T follicular helper cell (primary cell): ENCODE measurements at places on chromosomes 7 and 10.

- no peak for DNase-seq
Observed at GRCh38 chr10:62618576-62619412, 185.7 kb upstream of the ADO start.

DNA sequence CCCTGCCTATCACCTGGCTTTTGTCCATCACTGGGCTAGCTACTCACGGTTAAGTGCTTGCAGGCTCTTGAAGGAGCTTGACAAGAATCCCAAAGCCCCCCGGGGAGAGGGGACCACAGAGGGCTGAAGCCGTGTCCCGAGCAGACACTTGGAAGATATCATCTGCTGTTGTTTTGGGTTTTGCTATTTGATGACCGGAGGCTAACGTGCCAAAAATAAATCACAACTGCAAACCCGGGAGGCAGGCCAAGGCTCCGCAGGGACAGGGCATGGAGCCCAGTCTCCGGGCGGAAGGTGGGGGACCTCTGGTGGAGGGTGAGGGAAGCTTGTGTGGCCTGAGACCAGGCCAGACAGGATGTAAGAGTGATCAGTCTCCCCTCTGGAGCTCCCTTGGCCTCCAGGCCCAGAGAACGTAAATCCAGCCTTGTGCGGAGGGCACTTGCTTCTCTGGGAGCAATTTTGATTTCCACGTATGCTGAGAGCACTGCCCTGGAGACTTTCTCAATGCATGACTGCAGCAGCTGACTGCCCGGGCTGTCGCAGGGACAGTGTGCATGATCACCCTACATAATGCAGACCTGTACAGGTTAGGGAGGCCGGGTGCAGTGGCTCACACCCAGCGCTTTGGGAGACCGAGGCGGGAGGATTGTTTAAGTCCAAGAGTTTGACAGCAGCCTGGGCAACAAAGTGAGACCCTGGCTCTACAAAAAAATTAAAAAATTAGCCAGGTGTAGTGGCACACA is at the start of gene PHKG1:
Gene PHKG1, minus strand, starts transcription at position 164 of the 743 bp plus-strand sequence. CDS start 4,011 bp downstream, outside the sequence.
- DNase-seq, result no peak

DNA sequence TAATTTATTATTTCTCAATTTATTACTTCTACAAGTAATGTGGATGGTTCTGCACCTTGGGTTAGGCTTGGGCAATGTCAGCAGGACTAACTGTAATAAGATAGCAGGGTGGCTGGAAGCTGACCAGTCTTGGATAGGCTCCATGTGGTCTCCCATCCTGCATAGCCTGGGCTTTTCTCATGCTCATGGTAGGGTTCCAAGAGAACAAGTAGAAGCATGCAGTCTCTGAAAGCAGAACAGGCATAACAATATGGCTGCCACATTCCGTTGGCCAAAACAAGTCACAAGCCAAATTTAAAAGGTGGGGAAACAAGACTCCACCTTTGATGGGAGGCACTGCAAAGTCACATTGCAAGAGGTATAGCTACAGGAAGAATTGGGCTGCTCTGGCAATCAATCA is 98.6 kb upstream of the MDFIC start:
- no peak for DNase-seq

DNA sequence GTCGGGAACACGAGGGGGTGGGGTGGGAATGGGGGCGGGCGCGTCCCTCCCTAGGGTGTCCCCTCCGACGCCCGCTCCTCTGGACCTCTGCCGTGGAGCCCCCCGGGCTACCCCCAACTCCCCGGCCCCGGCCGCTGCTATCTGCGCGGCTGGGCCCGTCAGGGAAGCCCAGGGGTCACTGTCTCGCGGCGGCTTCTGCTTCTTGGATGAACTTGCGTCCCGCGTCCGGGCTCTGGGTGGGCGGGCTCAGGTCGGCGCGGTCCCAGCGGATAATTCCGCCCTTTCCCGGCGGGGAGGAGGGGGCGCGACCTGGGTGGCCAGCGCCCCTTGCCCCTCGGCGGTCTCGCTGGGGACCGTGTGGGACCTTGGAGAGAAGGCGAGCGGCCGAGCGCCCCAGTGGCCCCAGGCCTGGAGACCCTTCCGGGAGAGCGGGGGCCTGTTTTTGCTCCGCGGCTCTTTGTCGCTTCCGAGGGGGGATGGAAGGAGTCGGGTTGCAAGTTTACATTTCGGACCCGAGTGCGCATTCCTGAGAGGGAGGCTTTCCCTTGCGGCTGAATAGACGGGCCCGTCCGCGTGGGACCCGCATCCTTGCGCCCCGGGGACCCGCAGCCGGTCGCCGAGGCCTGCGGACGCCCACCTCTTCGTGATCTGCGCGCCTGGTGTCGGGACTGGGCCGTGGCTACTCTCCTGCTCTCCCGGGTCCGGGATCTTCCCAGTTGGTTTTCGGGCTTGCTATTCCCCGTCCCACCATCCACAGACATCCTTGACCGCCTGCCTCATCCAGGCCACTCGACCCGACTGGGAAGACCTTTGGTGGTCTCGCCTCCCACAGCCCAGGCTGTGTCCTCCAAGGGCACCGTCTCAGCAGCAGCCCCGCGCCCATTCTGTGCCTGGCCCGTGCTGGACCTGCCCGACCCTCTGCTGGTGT is 812 bp downstream of the DOCK1 start:
- no peak for DNase-seq

DNA sequence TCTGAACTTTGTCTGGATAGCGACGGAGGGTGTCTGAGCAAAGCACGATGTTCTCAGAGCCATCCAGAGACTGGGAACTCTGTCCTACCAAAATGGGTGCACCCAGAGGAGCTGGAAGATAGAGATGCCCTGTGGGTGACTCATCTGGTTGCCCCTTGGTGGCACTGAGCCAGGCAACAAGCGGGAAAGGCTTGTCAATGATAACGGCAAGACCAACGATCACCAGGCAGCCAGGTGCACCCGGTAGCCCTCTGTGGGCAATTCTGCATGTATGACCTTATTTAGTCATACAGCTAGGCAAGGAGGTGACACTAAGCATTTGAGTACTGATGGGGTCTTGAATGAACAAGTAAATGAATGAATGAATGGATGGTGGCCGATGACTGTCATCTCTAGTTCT is 2.8 kb upstream of the ELN start:
- no peak for DNase-seq

DNA sequence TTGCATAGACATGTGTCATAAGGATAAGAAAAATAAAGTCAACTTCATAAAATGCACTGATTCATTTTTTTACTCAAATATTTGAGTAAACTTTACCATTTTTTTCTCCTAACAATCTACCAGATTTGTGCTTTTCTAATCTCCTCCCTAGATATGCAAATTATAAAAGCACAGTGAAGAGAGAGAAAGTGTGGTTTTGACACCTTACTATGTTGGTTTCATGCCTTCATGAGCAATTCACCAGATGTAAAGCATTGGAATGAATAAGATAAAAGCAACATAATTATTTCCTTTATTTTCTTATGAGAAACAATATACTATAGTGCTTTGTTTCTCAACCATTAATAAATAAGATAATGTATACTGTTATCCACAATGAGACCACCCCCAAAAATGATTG is 432.5 kb upstream of the PCDH15 start:
- DNase-seq, result no peak

DNA sequence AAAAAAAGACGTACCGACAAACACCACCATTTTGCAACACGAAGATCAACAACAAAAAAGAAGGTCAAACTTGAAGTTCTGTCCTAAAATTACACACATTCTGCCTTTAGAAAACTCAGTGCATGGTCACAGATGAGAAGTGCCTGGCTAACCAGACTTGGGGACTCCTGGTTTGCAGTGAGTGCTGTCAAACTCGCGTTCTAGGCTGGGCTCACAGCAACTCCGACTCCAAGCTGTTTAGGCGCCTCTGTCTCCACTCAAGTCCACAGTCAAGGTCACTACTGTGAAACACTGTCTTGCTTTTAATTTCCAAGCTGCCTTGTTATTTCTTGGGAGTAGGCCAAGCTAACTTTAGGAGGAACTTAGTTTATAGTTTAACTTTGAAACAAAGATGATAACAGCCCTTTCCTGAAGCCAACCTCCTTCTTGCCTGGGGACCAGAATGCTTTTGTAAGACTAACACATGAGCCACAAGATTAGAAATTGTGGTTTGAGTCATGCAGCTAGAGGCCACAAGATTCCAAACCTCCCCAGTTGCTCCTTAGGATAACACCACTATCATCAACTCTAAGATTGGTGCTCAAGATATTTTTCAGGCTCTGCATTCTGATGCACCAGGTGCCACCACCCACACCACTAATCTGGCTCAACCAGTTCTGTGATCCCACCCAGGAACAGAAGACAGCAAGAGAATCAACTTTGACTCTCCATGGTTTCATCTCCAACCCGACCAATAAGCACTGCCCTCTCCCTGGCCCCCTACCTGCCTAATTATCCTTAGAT is 1.1 kb upstream of the DNAAF5 start:
- DNase-seq, result no peak

DNA sequence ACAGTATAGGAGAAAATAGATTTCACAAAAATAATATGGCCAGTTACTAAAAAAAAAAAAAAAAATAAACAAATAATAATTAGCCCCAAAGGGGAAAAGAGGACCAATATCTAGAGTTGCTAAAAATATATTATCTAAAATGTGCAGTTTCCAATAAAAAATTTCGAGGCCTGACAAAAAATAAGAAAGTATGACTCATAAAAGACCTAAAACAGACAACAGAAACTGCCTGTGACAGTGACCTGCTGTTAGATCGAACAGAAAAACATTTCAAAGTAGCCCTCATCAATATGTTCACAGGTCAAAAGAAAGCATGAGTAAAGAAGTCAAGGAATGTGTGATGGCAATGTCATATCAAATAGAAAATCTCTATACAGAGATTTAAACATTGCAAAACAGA is 11.8 kb upstream of the TSPAN12 start:
- DNase-seq, result no peak

GRCh38 chr10:32621969-32622368 is 176.0 kb downstream of the CCDC7 start:
- DNase-seq, result no peak

- no peak for DNase-seq
Observed at GRCh38 chr10:5601826-5602495, 64.4 kb downstream of the ASB13 start.

- no peak for DNase-seq
Observed at GRCh38 chr10:30151581-30152389, 92.4 kb upstream of the JCAD start.

DNA sequence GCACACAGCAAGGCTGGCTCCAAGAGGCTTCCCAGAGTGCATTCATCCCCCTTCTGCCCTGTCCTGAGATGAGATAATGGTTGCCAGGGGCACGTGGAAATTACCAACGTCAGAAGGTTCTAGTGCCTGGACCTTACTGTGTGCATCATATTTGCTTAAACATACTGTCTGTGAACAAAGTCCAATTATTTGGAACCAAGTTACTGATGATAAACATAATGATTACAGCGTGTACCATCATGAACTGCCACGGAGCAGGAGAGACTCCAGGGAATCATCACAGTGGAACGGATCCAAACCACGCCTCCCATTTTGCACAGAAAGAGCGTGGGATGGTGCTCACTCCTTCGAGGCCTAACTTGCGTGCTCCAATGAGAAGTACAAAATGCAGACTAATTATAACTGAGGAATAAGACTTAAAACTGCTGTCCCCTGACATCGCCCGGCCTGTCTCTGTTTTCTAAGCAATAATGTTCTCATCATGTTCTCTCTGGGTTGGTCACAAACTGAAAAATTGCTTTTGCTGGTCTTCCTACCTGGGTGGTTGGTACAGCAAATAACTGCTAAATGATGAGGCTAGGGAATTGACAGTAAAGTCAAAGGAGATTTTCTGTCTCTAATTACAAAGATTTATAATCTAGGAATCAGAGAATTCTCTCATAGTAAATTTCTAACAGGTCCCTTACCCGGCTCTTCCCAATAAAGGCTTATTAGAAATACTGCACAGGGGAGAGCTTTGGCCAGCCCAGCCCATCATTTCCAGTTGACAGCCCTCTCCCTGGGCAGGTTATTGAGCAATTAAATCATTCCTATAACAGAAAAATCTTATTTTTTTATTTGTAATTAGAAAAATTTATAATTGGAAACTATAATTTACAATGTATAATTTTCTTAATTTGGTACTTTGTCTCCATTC is 182.2 kb downstream of the CAMK1D start:
- DNase-seq, result no peak
